ENCODE measurements at places on chromosomes 12 and 14.

- DNase-seq: no peak
These were observed 5.4 kb downstream of the TXNRD1 start for GRCh38 chr12:104220931-104221330.

DNA sequence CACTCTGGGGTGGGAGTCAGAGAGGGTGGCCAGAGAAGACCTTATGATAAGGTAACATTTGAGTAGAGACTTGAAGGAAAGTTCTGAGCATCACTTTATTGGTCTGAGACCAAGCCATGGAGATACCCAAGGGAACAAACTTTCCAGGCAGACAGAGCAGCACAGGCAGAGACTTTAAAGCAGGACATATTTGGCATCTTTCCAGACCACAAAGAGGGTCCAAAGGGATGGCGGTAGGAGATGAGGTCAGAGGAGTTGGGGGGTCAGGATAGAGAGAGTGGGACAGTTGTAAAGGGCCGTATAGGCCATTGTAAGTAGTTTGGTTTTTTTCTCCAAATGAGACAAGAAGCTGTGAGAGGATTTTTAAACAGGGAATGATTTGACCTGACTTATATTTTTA lies 344.4 kb downstream of the SEC23A start:
- DNase-seq: no peak

DNA sequence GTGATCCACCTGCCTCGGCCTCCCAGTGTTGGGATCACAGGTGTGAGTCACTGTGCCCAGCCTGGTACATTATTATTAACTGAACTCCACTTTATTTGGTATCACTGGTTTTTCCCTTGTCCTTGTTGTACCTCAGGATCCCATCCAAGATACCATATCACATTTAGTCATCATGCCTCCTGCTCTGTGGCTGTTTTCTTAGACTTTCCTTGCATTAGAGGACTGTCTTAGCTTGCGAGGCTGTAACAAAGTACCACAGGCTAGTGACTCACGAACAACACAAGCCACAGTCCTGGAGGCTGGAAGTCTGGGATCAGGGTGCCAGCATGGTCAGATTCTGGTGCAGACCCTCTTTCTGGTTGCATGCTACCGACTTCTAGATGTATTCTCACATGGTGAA lies 12.2 kb downstream of the KLC1 start:
- no peak for DNase-seq

DNA sequence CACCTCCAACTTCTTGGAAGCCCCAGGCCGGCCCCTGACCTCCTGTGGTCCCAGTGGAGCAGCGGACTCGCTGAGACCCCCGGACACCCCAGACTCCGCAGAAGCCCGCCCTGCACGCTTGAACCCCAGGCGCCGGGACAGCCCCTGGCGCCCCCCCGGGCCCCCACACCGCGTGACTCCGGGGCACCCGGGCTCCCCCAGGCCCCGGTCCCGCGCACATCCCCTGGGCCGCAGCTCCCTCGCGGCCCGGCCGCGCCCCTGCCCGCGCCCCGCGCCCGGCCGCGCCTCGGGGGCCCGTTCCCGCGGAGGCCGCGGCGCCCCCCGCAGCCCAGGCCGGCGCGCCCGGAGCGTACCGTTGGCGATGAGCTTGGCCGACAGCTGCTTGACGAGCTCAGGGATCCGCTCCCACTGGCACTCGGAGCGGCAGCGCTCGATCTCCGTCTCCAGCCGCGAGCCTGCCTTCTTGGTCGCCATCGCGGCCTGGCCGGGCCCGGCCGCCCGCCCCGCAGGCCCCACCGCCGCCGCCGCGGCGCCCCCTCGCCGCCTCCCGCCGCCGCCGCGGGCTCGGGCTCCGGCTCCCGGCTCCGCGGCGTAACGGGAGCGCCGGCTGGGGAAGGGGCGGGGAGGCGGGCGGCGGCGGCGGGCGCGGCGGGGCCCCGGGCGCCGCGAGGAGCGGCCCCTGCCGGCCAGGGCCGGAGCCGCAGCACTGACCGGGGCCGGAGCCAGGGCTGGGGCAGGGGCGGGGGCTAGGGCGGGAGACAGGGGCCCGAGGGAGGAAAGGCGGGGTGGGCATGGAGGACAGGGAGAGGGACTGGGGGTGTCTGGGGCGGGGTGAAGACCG lies at the start of gene TTC7B:
Gene TTC7B, minus strand, starts transcription at position 609 of the 841 bp plus-strand sequence. Its CDS starts 135 bp downstream, at position 474.
- DNase-seq: no peak

DNA sequence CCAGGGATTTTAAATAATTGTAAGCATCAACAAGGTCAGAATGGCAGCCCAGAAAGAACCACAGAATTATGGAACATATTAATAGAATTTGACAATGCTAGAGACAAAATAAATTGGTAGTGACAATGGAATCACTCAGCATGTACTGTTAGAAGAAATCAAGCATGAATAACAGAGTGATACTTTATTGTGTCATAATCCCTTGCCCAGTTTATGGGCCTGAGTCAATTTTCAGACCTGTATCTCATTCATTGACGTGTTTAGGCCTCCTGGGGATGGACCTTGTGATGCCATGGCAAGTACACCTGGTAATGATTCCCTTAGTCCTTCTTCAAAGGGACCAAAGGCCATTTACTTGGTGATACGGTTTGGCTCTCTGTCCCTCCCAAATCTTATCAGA lies 12.8 kb upstream of the CCDC91 start:
- DNase-seq: no peak

DNA sequence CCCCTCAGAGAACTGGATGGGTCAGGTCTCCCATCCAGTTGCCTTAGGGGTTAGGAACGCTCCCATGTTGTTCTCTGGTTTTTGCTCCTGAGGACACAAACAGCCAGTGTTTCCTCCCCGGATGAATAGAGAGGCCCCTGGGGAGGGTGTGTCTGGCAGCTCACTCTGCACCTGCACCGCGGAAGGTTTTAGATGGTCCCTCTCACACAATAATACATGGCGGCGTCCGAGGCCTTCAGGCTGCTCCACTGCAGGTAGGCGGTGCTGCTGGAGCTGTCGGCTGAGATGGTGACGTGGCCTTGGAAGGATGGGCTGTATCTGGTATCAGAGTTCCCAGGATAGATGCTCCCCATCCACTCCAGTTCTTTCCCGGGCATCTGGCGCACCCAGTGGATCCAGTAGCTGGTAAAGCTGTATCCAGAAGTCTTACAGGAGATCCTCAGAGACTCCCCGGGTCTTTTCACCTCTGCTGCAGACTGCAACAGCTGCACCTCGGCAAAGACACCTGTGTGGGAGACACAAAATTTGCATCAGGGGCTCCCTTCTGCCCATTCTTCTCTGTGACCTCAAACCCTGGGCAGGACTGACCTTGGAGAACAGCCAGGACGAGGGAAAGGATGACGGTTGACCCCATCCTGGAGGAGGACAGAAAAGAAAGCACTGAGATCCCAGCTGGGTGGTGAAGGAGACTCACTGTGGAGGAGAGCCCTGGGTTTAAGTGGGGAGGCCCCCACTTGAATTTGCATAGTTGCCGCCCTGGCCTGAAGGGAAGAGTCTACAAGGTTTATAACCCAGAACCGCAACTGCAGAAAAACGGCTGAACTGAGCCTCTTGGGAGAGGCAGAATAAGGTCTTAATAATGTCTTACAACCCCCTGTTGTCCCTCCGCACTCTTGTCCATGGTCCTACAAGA lies 1324.8 kb downstream of the TMEM121 start:
- no peak for DNase-seq

DNA sequence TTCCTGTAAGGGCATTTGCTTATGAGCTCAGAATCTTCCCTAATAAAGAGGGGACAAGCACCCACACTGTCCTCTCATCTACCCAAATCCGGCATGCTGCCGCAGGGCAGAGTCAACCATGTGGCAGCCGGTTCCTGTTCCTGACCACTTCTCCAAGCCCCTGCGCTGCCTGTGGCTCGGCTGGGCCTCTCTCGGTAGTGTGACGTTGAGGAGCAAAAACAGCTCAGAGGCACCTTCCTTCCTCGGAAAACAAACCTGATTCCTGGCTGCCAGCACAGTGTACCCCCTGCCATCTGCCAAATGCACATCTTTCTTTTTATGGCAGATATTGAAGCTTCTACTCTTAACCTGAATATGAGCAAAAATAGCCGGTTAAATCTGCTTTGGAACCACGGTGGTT lies 50.5 kb downstream of the CFAP251 start:
- DNase-seq: no peak

GRCh38 chr14:74641601-74642391 lies 29.8 kb upstream of the LTBP2 start:
- DNase-seq: no peak

GRCh38 chr14:106564058-106564643 lies 1037.8 kb downstream of the TMEM121 start:
- no peak for DNase-seq

DNA sequence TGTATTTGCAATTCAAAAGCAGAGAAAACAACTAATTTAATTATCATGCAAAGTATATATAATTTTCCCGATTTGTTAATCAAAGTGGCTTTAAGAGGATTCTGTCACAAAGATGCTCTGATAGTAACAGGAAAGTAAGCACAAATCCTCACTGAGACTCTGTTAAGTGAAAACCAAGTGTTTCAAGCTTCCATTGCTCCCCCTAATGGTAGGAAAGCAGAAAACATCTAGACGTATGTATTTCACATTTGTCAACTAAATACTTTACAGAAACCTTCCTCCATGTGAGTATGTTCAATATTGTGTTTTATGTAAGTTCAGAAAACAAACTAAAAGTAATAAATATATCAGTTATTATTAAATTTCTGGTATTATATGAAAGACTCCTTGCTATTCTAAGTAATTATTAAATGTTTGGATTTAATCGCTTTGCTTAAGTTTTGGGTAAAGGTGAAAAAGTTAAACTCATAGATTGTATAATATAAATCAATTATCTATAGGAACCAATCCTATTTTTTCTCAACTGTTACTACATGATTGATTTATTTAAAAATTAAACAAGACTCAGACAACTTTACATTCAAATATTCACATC lies 1.5 kb upstream of the NTS start:
- no peak for DNase-seq

DNA sequence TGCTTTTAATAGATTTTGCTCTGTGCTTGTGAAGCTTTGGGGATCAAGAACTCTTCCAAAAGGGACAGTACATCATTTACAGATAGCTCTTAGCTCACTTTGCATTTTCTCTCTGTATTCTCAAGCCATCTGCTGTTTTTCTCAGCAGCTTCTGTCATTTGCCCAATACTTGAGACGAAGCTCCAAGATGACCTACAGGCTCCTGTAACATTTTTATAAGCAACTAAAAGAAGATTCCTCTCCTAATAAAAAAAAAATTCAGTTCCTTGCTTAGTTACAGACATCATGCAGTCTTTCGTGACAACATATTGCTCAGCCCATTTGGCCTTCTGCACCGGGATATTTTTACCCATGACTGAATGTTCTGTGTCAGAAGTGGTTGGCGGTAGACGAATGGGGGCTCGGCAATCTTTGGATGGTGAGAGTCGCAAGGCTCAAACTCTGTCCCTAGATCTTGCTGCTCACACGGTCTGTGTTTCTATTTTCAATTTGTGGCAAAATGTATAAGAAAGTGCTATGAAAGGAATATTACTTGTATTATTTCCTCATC lies 215.6 kb downstream of the FSCB start:
- no peak for DNase-seq

DNA sequence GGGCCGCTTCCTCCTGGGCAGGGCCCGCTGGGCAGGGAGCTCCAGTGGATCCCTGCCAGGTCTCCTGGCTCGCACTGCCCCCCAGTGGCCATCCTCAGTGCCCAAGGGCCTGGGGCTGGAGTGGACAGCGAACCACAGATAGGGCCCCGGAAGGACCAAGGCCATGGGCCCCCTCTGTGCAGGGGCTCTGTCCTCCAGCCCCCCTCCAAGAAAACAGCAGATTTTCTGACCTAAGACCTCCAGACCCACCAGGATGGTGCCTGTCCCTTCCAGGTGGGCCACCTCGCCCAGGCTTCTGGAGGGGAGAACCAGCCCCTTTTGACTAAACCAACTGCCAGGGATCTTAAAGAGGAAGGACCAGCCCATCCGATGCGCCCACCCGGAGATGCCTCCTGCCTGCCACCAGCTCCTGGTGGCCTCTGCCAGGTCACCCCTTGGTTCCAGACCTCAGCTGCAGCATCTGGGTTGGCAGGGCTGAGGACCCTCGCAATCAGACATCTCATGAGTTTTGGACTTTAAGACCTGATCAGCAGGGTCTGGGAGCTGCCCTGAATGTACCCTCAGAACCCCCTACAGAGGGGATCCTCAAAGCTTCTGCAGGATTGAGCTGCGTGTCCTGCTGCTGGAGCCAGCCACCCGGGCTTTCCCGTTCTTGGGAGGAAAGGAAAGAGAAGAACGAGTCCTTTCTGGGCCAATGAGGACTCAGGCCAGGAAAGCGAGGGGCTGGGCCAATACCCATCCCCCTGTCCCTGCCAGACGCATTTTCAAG lies 325.8 kb upstream of the DIO3 start:
- no peak for DNase-seq

- DNase-seq: no peak
These were observed 35.9 kb downstream of the SLC4A8 start for GRCh38 chr12:51460519-51460918.

GRCh38 chr14:62158779-62159178 lies 396.6 kb downstream of the SNAPC1 start:
- DNase-seq: no peak

DNA sequence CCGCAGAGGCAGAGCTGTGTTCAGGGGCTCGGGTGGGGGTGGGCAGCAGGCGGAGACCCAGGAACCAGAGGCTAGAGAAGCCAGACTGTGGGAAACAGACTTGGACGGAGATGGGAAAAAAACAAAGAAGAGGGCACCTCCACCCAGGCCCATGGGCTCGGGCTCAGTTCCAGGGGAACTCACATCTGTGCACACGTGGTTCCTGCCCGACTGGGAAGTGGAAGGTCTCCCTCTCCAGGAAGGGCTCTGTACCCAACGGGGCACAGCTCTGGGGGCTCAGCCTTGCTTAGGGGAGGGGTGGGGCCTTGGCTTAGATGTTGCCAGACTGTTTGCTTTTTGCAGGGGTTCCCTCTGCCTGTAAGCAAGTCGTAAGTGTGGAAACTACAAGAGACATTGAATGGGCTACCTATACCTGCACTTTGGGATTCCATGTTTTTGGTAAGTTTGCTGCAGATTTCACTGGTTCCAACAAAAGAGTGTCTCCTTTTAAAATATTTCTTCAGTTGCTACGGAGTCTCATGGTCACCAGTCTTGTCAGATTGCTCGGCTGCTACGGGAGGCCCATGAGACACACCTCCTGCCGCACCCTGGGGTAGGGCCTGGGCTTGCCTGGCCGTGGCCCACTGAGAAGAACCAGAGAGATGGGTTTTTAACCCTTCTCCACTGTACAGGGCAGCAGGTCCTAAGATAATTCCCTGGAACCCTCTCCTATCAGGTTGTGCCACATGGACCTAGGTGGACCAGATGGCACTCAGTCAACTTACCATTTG lies 127.6 kb upstream of the EVL start:
- DNase-seq: no peak

GRCh38 chr14:49173765-49174373 lies 412.3 kb downstream of the RPS29 start:
- DNase-seq: no peak

GRCh38 chr14:81208489-81208888 lies 12.3 kb downstream of the GTF2A1 start:
- no peak for DNase-seq

DNA sequence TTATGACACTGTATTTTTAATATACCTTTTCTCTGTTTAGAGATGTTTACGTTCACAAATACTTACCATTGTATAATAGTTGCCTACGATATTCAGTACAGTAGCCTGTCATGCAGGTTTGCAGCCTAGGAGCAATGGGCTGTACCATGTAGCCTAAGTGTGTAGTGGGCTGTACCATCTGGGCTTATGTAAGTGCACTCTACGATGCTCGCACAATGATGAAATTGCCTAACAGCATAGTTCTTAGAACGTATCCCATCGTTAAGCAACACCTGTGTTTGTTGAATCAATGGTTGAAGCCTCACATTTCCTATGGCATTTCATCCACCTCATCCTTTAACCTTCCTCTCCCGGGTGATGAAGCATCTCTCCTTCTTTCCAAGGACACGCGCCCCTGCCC lies 12.5 kb upstream of the EML1 start:
- no peak for DNase-seq

- DNase-seq: no peak
These were observed 112.9 kb downstream of the DIP2B start for GRCh38 chr12:50617657-50618056.
